ENCODE measurements at places on chromosomes 16 and 17.

- DNase-seq, result no peak
These were observed 84.8 kb upstream of the CREBBP start for GRCh38 chr16:3965306-3965705.

DNA sequence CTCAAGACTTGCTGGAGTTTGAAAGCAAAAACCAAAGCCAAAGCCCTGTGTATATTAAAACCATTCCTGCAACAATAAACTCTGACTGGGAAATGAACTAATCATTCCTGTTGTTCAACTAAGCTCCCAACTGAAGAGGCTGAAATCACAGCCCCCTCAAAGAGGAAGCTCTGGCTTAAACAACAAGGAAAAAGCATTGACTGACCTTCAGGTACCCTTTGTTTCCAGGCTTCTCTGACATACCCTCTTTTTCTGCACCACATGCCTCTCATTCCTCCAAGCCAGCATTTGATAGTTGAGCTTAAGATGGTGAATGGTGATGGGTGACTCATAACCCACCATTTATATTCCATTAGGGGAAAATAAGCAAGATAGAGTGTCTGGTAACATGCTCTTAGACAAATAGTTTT lies 470.9 kb upstream of the SOX9 start:
- DNase-seq, result no peak

DNA sequence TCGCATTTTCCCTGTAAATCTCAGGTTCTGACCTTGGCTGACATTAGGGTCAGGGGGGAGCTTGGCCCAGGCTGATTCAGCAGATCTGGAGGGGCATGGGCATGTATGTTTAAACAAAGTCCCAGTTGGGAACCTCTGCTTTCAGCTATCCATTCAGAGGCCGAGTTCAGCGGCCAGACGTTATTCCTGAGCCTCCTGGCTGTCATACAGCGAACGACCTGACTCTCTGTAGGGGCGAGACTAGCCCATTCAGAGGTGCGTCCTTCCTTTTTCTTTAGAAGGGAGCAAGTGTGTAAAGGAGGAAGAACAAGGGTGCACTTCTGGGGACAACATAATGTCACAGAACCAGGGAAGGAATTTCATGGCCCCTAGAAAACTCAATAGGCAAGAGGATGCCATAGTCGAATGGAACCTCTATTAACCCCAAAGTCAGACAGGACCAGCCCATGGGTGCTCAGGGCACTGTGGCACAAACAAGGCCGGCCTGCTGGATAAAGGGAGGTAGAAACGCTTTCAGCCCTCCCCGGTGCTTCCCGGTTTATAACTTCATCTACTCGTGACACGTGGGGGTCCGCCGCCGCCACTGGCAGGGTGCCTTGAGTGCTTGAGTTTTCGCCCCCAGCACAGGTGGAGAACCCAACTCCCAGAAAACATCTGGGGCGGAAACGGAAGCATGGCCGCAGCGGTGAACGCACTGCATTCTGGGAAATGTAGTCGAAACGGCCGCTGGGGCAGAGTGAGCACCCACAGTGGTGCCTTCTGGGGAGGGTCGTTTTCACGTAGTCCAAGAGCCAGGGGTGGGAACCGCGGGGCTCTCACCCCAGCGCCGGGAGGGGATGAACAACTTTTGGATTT lies 33.2 kb upstream of the PLCG2 start:
- no peak for DNase-seq

GRCh38 chr16:10514369-10515055 lies 65.9 kb downstream of the EMP2 start:
- DNase-seq, result peak; percentile 14

- DNase-seq, result peak; percentile 54
These were observed 20.8 kb upstream of the ZFHX3 start for GRCh38 chr16:73068541-73069401.

- DNase-seq, result no peak
These were observed 35.6 kb downstream of the RPA1 start for GRCh38 chr17:1865252-1866037.

DNA sequence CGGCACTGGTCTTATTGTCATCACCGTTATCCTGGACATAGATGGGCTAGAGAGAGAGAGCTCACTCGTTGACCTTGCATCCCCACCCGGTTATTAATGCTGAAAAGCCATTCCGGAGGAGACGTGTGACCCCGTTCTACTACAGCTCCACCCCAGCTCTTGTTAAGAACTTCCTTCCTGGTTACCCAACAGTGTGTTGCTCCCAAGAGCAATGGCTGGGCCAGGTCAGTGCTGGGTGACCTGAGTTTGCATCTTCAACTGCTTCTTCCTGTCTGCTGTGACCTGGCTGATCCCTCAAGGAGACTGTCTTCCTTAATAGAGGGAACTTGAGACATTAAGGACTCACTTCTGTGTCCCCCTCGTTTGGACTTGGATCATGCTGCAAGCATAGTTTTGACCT lies 96.1 kb upstream of the SDK2 start:
- no peak for DNase-seq

DNA sequence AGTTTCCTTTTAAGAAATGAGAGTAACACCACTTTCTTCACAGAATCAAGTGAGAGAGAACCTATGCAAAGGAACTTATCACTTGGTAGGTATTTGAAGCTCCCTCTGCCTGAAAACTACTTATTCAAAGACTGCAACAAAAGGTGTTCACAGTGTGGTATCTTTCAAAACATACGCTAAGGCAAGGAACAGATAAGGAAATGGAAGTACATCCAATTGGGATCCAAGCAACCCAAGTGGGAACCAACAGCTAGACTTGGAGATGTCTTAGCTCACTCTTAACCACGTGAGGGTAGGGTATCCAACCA lies 431 bp upstream of the PPM1E start:
- DNase-seq, result no peak

- DNase-seq, result no peak
These were observed 1000.4 kb downstream of the CDH11 start for GRCh38 chr16:64121473-64121872.

GRCh38 chr17:1928976-1929375 lies 96.2 kb downstream of the RTN4RL1 start:
- DNase-seq, result no peak

GRCh38 chr17:74369221-74369620 lies 1.9 kb downstream of the GPR142 start:
- DNase-seq, result no peak

DNA sequence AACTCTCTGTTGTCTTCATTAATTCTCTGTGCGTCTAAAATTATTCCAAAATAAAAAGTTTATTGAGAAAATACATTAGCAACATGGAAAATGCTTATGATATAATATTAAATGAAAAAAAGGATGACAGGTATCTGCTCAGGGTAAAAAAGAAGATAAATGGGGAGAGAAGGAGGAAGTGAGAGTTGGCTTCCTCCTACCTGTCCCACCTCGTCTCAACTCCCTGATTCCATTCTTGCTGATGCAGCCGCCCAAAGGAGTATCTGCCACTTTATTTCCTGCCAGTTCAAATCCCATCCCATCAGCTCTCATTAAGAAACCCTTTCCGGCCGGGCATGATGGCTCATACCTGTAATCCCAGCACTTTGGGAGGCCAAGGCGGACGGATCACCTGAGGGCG lies 72.5 kb upstream of the ALOX12 start:
- no peak for DNase-seq

DNA sequence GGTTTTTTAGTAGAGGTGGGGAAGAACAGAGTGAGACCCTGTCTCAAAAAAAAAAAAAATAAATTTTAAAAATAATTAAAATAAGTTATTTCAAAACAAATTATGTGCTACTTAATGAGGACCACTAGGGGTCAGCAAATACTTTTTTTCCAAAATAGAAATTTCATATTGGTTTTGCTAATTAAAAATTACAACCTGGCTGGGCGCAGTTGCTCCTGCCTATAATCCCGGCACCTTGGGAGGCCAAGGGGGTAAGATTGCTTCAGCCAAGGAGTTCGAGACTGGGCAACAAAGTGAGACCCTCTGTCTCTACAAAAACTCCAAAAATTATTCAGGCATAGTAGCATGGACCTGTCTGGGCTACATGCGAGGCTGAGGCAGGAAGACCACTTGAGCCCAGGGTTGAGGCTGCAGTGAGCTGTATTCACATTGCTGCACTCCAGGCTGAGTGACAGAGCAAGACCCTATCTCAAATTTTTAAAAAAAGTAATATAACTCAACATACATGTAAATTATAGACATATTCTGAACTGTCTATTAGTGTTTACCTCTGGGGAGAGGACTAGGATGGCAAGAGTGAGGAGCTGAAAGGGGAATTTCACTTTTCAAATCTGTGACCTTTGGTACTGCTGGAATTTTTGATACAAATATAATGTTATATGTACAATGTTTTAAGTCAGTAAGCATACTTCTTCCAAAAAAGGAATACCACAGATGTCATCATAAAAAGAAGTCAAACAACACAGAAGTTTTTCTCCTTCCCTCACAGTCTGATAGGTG lies 8.1 kb downstream of the MEIOB start:
- DNase-seq, result peak; percentile 9

DNA sequence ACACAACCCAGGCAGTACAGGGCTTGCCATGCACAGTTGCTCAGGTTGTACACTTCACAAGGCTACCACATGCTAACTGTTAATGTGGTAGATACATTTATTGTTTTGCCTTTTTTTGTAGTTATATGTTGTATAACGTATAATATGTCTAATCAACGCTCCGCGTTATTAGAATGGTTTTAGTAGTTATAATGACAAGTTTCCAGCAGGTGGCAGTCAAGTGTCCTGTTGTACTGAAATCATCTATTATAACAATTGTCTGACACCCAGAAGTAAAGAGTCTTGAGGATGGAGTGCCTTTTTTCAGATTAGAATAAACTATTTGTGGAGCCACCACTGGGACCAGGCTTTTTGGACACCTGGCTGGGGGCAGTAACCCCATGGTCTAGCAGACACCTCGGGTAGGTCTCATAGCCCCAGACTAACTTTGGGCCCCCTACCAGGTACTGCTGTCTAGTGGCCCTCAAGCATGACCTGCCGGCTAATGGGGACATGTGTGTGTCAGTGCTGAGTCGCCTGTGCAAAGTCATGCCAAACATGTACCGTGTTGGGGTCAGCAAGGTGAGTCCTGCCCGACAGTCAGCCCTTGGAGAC lies 32.8 kb downstream of the MYO15A start:
- DNase-seq, result peak; percentile 11

DNA sequence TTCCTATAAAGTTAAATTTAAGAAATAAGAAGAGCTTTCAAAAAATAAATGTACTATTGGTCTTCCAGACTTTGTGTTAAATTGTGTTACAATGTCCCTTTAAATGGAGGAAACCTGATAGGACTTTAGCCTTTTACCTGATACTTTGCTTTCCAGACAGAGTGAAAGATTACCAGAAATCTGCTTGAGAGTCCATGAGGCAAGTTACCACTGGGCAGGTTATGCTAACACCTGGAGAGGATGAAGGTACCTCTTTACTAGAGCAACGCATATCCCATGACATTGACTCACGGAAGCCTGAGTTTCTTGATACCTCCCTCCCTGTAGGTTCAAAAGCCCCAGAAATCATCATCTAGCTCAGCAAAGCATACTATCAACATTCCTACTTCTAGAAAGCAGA lies 143.9 kb upstream of the C17orf78 start:
- DNase-seq, result no peak

GRCh38 chr17:29594519-29595090 lies 1.7 kb downstream of the ANKRD13B start:
- DNase-seq, result no peak

GRCh38 chr17:32914181-32914580 lies 13.8 kb upstream of the TMEM98 start:
- no peak for DNase-seq

GRCh38 chr17:6079155-6079888 lies 9.1 kb downstream of the WSCD1 start:
- DNase-seq, result no peak

- peak; percentile 11 for DNase-seq
These were observed 321.9 kb upstream of the PMFBP1 start for GRCh38 chr16:72493716-72494415.

GRCh38 chr17:49352587-49353154 lies 9.4 kb downstream of the ZNF652 start:
- no peak for DNase-seq

GRCh38 chr16:80277182-80277581 lies 263.6 kb upstream of the DYNLRB2 start:
- no peak for DNase-seq

DNA sequence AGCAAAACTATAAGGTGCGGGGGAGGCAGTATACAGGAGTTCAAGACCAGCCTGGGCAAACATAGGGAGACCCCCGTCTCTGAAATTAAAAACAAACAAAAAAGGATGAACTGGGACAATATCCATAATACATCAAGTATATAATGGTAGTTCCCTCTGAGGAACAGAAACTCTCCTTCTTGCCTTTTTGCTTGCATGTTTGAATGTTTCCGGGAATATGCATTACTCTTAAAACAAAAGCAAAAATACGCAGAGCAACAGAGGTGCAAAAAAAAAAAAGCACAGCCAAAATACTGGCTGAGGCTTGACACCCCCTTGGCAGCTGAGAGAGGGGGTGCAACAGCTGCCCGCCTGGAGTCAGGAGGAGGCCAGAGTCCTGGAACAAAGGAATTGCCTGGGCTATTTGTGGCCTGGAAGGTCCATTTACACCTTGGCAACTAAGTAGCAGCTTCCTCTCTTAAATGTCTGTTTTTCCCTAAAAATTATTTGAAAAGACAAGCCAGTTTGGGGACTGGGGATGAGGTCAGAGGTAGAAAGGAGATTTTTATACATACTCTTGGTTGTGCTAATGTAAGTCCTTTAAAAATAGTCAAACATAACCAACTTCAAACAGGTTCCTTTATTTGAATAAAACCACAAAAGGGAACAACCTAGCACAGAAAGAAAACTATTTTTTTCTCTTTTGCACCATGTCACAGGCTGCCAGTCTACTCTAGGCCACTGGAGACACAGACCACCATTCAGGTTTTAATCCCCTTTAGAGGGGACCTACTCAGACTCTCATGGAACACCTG lies 19.5 kb downstream of the USP7 start:
- DNase-seq, result no peak

DNA sequence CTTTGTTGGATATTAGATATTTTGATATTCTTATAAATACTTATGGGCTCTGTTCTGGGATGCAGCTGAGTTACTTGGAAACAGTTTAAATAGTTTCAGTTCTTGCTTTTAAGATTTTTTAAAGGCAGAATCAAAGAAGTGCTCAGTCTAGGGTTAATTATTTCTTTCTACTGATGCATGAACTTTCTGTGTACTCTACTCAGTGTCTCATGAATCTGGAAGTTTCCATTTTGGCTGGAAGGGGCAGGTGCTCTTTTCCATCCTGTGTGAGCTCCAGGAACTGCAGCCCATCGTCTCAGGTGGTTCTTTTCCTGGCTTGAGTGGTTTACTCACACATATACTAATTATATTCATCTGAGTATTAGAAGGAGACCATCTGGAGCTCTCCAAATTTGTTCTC lies 61.1 kb upstream of the CPHXL start:
- DNase-seq, result no peak

- no peak for DNase-seq
These were observed 391.7 kb downstream of the XYLT1 start for GRCh38 chr16:17078931-17079631.

GRCh38 chr16:80372341-80372740 lies 168.5 kb upstream of the DYNLRB2 start:
- no peak for DNase-seq

DNA sequence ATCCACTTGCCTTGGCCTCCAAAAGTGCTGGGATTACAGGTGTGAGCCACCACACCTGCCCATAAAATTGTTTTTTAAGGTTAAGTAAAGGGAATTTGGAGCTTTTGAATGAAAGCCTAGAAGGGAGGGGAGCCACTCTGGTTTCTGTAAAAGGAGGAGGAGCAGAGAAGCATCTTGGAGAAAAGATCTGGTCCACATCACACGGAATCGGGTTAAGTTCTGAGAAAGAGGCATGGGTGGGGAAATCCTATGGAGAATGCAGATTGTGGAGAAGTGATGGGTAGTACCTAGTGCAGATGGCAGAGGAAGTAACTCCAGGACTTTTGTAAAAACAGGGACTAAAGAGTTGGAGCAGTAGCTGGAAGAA lies 18.3 kb upstream of the CEP112 start:
- no peak for DNase-seq
